ENCODE measurements at places on chromosomes 5 and 9.

DNA sequence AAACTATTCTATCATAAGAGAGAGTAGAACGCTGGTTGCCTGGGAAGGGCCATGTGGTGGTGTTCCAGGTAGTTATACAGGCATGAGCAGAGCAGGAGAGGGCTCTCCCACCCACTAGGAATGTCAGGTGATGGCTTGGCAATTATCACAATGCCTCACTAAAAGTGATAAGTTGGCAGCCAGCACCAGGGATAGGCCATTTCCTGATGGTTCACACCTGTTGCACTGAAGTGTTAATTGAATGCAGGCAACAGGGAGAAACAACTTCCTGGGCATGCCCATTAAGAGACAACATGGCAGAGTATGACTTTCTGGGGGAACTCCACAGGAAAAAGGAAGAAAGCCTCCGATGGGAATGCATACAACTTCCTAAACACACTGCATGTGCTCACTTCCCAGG is 593.2 kb downstream of the ELAVL2 start:
- no peak for DNase-seq

DNA sequence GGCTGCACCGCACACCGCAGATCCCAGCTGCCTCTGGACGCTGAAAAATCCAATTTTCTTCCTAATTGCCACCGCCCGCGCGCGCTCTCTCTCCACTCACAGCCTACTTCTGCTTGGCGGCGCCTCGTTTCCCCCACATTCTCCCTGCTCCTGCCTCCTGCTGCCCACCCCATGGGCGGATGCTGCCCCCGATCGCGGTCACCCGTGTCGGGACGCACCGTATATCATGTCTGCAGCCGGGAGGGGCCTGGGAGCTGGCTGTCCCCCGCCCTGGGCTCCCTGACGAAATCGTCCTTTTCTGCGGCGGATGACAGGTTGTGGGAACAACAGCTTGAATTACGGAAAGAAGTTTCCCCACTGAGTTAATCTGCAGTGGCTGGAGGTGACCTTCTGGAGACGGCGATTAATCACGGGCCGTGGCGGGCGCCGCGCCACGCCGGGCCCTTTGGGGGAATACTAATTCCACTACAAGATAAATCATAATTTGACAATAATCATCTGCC is 36.3 kb upstream of the PSD2 start:
- DNase-seq: no peak

DNA sequence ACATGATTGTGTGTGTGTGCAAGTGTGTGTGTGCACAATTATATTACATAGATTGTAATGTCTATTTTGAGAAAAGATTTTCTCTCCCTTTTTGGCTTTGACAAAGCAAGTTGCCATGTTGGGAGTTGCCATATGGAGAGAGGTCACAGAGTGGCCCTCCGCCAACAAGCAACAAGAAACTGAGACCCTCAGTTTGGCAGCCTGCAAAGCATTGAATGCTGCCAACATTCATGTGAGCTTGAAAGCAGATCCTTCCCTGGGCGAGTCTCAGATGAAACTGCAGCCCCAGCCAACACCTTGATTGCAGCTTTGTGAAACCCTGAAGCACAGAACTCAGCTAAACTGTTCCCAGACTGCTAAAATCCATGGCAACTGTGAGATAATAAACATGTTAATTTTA is 498.0 kb downstream of the NR2F1-AS1 start:
- DNase-seq: no peak

DNA sequence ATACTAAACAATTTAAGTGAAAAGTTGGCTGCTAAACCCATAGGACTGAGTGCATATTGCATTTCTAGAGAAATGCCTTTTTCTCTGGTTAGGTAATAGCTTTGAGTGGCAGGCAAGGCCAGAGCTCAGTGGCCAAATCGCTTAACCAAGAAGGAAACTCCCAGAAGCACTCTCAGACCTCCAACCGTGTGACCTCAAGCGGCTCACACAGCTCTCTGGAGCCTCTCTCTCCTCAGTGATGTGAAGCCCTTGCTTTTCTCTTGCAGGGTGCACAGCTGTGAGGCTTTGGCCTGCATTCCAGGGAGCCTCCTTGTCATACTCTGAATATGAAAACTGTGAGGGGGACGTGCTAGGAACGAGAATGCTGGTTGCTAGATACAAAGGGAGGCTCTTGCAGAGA is 106.7 kb downstream of the INSYN2B start:
- DNase-seq: no peak

DNA sequence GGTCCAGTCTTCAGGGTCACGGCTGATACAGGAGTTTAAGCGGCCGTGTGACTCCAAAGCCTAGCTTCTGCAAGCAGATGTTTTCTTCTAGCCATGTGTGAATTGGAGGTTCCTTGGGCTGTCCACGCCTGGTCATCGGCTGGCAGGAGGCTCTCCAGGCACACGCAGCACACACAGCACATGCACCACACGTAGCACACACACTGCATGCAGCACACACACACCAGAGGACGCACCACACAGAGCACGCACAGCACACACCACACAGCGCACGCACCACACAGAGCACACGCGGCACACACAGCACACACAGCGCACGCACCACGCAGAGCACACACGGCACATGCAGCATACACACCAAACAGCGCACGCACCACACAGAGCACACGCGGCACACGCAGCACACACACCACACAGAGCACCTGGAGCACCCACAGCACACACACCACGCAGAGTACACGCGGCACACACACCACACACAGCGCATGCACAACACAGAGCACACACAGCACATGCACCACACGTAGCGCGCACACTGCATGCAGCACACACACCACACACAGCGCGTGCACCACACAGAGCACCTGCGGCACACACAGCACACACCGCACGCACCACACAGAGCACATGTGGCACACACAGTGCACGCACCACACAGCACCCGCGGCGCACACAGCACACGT is 234.3 kb downstream of the FANCC start:
- no peak for DNase-seq
